T-helper 1 cell (primary cell): ENCODE measurements at places on chromosomes 2 and 18.

DNA sequence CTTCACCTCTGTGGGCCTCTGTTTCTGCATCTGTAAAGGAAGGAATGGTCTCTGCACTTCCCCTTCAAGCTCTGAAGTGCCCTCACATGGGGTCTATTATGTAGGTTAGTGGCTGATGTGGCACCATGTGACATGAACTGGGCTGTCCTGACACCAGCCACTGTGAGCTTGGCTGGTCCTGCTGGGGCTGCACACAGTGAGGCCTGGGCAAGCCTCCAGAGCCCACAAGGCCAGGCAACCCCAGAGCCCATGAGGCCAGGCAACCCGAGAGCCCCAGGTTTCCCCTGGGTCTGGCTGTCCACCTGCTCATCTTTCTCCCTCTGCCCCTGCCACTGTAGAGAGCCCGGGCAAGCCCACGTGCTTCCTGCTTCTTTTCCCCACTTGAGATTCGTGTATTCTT is 150.1 kb upstream of the SMAD2 start:
- DNase-seq, result no peak

DNA sequence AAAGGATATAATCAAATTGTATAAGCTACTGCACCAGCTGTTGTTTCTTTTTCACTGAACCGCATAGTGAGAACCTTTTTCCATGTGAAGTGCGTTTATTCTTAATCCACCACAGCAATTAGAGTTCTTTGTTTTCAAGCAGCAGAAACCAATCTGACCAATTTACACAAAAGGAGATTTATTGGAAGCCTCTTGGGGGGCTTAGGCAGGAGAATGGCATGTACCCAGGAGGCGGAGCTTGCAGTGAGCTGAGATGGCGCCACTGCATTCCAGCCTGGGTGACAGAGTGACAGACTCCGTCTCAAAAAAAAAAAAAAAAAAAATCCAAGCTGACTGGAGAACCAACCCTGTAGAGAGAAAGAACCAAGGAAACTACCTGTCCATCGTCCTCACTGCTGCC is 10.0 kb downstream of the ADNP2 start:
- DNase-seq, result no peak

DNA sequence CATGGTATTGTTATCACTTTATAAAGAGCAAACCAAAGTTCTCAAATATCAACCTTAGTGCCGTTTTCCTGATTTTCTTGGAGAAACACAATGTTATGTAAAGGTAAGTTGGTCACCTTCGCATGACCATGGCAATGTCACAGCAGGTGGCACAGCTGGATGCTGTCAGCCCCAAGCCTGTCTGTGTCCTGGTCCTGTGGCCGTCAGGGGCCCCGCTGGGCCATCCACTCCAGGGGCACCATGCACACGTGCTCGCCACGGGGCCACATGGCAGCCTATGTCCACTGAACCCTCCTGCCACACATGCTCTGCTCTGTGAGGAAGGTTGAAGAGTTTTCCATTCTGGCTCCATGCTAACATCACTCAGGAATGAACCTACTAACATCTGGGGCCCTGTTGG is 85.9 kb downstream of the EIPR1 start:
- no peak for DNase-seq

DNA sequence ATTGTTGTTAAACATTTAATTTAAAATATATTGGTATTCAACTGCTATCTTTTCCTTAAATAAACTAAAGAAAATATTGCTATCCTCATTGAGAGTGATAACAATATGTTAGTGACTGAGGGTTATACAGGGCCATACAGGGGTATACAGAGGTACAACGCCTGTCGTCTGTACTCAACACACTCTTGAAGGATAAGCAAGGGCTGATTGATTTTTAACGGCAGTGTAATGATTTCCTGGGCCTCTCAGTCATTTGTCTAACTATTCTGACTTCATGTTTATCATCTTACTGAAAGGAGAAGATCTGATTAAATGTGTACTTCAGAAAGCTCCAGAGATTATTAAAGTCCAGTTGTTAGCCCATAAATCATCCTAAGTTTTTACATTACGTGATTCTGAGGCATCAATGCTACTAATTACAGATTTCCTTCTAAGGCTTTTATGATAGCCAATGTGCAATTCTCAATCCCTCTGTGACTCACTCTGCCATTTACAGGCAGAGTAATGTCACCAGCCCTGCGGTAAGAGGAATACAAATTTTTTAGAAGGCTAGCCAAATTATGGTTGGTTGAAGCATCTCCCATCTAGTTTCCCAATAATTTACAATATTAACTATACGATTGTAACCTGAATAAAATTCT is 893.0 kb upstream of the CHAC2 start:
- no peak for DNase-seq
